Stimulated activated CD4-positive, alpha-beta T cell treated with anti-CD3 and anti-CD28 coated beads, Interleukin-1b, Interleukin-23, amount 100 ng/mL, for 1 hour (primary cell): ENCODE measurements at places on chromosomes 5 and 9.

- no peak for DNase-seq
Measured at GRCh38 chr9:104342552-104342951, 161.5 kb upstream of the OR13F1 start.

DNA sequence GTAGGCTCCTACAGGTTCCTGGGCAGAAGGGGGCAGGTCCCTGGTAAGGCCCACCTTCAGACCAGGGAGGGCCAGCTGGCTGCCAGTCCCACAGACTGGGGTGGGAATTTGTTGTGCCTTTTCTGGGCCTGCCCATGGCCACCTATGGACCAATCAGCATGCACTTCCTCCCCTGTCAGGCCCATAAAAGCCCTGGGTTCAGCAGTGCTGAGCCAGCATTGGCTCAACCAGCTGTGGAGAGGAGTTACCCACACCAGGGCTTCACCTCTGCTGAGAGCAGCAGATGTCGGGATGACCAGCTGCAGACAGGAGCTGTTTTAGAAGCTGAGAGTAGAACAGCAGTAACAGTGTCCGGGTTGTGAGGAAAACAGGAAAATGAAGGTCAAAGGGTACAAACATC is 373.4 kb upstream of the ACO1 start:
- no peak for DNase-seq

DNA sequence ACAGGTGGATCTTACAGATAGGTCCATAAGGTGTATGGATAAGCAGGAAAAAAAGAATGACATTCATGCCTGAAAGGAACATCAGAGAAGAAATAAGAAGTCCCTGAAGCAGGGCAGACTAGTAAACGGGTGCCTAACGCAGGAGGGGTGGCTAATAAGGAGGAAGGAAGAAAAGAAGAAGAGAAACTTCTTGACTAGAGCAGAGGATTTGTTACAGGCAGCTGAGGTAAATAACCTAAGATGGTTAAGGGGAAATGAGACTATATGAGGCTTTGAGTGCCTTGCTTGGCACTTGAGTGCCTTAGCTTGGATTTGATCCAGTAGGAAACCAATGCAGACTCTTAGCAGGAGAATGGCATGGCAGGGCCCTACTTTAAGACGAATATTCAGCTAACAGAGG is 313.5 kb upstream of the PDE4D start:
- DNase-seq = no peak

- no peak for DNase-seq
Measured at GRCh38 chr5:33538201-33538600, 97.4 kb downstream of the TARS1 start.

DNA sequence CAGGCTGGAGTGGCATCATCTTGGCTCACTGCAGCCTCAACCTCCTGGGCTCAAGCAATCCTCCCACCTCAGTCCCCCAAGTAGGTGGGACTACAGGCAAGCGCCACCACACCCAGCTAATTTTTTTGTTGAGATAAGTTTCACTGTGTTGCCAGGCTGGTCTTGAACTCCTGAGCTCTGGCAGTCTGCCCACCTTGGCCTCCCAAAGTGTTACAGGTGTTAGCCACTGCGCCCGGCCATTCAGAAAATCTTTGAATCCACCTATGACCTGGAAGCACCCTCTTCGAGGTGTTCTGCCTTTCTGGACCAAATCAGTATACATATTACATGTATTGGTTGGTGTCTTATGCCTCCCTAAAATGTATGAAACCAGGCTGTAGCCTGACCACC is 61.4 kb downstream of the KIAA1958 start:
- DNase-seq = no peak

GRCh38 chr5:14395411-14395810 is 186.2 kb upstream of the OTULINL start:
- DNase-seq = no peak

DNA sequence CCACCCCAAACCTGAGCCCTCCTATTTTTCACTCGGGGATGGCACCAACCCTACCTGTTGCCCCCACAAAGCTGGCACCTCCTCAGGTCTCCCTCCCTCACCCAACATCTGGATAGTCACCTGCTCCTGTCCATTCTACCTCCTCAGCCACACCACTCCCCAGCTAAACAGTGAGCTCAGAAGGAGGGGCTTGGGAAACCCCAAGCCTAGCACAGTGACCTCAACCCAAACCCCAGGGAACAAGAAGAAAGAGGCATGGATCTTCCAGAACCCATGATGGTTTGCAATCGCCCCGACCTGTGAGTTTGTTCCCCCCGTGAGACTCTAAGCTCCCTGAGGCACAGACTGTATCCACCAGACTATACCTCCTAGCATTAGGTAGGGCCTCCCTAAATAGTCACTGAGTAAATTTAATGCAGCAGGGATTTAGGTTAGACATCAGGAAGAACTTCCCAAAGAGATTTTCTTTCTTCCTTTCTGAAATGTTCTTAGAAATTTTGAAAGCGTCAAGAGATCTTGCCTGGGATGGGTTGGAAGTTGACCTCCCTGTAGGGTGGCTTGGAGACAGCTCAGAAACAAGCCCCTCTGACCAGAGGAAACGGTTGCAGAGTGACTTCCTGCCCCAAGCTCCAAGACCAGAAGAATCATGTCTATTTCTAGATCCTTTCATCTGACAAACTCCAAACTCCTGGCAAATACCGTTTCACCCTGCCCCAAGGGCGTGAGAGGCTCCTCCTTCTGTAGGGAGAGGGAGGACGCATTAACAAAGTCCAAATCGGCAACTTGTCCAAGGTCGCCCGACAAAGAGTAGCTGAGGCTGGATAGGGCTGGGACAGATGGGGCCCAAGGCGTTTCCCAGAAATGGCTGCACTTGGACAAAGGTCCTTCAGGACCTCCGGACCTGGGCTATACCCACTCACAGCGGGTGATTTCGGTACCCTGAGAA is 4.1 kb downstream of the FIBCD1 start:
- DNase-seq = no peak

DNA sequence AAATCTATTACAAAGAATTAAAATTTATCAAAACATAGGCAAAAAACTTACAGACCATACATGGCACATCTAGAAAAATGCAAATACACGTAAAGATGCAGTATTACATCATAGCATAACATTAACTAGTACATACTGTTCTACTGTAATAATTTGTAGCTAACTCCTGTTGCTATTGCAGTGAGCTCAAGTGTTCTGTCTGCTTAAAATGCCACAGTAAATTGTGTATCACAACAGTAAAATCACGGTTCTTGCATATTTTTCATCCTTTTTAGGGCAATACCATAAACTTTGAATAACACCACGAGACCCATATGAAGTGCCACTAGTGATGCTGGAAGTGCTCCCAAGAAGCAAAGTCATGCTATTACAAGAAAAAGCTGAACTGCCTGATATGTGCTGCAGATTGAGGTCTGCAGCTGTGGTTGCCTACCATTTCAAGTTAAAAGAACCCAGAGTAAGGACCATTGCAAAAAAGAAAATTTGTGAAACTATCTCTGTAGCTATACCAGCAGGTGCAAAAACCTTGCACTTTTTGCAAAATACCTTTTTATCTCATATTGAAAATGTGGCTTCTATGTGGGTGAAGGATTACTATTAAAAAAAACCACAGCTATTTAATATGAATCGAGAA is 14.2 kb downstream of the HOMER1 start:
- DNase-seq = no peak
